Activated CD4-positive, alpha-beta memory T cell treated with anti-CD3 and anti-CD28 coated beads, Interleukin-2, amount 10 ng/mL, durations not matched to agents 7 days and 5 days (primary cell): ENCODE measurements at places on chromosomes 11 and 22.

DNA sequence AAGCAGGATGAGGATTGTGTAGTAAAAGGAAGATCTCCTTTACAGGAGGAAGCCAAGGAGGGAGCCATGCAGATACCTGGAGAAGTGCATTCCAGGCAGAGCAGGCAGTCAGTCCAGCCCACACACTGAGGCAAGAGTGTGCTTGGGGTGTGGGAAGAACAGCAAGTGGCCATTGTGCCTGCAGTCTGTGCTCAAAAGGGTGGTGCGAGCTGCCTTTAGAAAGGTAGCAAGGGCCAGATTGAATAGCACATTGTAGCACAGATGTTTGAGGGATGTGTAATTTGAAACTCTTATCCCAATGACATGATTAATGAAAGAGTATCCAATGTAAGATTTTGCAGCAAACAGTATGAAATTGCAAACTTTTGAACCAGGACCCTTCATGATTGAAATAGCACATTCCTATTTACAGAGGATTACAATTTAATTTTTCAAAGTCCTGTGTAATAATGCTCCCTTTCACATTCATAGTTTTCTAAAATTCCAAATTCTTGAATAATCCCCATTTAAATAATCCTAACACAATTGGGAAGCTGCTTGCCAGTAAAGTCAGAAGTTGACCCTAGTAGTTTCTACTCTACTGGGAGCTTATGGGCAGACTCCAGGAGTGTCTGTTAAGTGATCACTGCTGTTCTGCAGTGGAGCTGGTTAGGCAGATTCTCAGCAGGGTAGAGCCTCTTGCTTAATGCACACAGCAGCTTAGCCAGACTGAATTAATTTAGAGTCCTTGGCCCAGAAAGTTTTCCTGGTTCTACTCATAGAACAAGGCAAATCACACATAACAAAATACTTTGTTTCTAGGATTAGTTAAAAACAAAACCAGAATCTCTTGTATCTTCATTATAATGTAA is 78.1 kb downstream of the CYB5R2 start:
- no peak for DNase-seq

DNA sequence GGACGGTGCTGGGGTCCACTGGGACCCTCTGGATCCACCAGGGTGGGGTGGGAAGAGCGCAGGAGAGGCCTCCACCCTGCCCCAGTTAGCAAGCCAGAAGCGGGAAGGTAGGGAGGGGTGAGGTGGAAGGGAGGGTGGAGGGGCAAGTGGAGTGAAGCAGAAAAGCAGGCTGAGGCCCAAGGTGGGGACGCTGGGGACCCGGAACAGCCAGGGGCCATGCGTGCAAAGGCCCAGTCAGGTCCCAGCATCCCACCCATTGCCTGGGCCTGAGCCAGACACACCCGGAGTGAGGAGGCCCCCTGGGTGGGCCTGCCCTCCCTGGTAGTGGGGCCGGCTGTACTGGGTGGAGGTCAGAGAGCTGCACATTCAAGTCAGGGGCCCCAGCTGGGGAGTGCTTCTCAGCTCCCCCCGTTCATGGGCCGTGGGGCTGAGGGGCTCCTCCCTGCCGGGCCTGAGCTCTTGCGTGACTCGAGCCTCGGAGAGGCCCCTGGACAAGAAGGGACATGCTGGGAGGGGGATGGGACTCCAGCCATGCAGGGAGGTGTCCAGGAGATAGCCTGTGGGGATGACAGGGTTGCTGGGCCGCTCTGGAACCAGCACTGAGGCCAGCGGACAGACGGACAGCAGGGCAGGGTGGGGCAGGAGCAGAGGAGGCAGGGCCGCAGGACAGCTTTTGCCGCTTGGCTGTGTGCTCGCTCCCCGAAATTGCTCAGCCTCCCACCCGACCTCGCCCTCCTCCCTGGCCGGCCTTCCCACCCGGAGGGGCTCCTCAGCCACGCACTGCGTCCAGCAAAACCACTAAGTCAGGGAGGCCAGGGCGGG is 7.7 kb downstream of the TNNT3 start:
- DNase-seq: no peak

DNA sequence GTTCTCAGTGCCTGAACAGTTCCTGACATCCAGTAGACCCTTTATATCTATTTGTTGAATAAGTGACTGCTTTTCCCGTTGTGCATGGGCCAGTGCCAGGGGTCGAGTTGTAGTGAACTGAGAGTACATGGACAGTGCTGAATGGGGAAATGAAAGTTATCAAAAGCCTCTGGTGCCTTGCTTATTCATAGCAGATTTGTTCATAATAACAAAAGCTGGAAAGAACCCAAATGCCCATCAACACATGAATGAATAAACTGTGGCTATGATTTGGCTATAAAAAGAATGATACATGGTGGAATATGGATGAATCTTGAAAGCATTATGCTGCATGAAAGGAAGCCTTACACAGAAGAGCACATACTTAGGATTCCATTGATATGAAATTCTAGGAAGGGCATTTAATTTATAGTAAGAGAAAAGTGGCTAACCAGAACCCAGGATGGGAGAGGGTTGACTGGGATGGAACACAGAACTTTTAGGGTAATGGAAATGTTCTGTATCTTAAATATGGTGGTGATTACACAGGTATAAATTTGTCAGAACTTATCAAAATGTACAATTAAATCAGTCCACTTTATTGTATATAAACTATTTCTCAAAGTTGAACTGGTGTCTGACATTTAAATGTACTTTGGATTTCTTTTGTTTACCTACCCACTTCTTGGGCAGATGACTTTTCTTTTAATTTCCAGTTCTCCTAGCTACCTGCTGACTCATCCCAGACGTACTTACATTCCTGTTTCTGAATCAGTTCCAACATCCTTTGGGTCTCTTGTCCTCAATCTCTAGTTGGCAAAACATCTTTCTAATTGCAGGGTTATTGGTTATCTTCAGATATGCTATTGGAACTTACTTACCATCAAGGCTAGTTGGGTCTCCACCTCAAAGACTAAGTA is 42.8 kb downstream of the PACS1 start:
- no peak for DNase-seq

- DNase-seq: no peak
Measured at GRCh38 chr11:119936426-119936825, 201.5 kb downstream of the TRIM29 start.

DNA sequence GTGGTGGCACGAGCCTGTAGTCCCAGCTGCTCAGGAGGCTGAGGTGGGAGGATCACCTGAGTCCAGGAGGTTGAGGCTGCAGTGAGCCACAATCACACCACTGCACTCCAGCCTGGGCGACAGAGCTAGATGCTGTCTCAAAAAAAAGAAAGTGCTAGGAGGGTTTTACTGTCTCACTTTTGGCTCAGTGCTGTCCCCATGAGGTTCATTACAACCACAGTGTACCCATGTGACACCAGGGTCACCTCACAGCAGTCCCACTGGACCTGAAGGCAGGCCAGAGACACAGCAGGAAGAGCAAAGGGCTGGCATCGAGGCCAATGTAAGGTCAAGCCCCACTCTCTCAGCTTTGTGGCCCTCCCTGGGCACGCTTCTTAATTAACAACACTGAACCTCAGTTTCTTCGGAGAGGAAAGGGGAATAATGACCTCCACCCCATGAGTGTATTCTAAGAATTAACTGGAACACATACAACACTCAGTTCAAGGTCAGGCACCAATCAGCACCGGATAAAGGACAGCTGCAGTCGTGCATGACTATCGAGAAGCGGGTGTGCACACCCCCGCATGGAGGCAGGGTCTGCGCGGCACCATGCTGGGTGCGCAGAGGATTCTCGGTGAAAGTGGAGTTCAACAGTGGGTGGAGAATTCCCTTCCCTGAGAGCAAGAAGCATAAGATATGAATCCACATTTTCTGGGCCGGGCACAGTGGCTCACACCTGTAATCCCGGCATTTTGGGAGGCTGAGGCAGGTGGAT is 30.9 kb upstream of the BAIAP2L2 start:
- no peak for DNase-seq

DNA sequence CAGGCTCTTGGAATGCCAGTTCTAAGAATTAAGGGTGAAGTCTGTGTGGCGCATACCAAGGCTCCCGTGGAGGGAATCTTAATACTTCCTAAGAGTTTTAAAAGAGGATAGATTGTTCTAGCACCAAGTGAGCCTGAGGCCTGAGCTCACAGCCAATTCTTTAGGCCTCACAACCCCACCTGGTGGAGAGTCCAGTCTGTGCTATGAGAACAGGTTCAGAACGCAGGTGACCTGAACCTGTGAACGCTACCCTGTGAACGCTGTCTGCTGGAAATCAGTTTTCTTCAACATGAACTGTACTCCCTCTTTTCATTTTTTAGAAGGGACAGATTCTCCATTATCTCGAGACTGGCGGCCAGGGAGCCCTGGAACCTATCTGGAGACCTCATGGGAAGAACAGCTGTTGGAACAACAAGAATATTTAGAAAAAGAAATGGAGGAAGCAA is 43.2 kb upstream of the DLAT start:
- DNase-seq: peak; percentile 61

DNA sequence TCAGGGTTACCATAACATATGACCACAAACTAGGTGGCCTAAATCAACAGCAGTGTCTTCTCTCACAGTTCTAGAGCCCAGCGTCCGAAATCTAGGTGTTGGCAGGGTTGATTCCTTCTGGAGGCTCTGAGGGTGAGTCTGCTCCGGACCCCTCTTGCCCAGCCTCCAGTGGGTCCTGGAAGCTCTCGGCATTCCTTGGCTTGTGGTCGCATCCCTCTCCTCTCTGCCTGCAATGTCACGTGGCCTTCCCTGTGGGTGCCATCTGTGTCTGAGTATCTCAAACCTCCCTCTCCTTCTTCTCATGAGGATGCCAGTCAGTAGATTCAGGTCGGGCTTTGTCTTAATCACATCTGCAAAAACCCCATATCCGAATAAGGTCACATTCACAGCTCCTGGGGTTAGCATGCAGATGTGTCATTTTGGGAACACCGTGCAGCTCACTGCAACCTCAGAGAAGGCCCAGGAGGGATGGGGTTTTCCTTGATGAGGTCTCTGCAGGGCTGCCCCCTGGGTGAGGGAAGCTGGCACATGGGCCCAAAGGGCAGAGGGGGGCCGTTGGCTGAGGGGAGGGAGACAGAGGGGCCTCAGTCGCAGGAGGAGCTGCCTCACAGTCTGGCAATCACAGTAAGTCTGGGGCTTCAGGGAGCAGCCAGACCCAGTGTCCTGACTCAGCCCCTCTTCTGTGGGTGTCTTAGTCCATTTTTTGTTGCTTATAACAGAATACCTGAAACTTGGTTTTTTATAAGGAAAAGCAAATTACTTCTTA is 41.2 kb downstream of the PARVG start:
- no peak for DNase-seq

- DNase-seq: no peak
Measured at GRCh38 chr11:12716816-12717215, 42.6 kb downstream of the TEAD1 start.

GRCh38 chr11:99693941-99694492 is 673.3 kb downstream of the CNTN5 start:
- DNase-seq: no peak

GRCh38 chr11:267491-267994 is 10.7 kb upstream of the NLRP6 start:
- peak; percentile 74 for DNase-seq

- DNase-seq: no peak
Measured at GRCh38 chr11:73584831-73585230, 13.1 kb downstream of the FAM168A start.

GRCh38 chr11:1229471-1230120 is 6.7 kb downstream of the MUC5B start:
- no peak for DNase-seq

DNA sequence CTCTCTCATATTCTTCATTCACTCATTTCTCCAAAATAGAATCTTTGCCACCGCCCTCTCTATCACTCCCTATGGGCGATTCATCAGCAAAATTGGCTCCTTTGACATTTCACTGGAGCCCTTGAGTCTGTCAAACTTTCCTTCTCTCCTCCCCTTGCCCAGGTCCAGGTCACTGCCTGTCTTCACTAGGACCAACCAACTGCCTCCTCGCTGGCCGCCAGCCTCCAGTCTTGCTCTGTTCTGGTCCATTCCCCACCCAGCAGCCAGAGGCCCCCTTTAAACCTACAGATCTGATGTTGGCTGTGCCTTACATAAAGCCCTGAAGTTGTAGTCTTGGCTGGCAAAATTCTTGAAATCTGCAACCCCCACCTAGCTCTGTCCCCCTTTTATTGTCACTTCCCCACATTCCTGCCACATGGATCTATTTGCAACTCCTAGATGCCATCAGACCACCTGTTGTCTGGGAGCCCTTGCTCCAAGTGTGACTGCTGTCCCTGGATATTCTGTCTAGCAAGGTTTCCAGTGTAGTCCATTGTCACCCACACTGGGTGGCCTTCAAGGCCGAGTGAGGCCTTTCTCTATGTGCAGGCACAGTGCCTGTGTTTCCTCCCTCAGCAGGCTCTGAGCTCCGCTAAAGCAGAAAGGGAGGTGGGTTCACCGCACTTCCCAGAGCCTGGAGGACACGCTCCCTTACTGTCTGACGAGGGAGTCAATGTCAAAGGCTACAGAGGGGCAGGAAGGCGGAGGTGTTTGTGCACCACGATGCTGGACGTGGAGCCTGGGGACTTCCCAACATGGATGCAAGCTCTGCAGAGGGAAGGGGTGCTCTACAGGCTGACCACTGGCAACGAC is 25.5 kb downstream of the MYEOV start:
- DNase-seq: no peak
